ENCODE measurements at places on chromosomes 13 and 19. TPM values are rescaled to one million over a fixed set of nuclear protein-coding genes. Genes with fewer than 3 reads are reported as not detected.
A peak's percentile ranks its signal among the peaks of the same experiment; 100 is the strongest.

Gene SHANK1
- 0.04 TPM for total RNA-seq

Gene ZNF382
- 7.4 TPM for total RNA-seq

Gene TEX29
- total RNA-seq: 0.46 TPM

Gene CPT1C
- total RNA-seq: 0.89 TPM

Gene RGL3
- total RNA-seq: not detected

Gene ZNF66
- 7.9 TPM for total RNA-seq

Gene ICAM1
- total RNA-seq: 33.6 TPM

Gene ZNF414
- total RNA-seq: 23.4 TPM

DNA sequence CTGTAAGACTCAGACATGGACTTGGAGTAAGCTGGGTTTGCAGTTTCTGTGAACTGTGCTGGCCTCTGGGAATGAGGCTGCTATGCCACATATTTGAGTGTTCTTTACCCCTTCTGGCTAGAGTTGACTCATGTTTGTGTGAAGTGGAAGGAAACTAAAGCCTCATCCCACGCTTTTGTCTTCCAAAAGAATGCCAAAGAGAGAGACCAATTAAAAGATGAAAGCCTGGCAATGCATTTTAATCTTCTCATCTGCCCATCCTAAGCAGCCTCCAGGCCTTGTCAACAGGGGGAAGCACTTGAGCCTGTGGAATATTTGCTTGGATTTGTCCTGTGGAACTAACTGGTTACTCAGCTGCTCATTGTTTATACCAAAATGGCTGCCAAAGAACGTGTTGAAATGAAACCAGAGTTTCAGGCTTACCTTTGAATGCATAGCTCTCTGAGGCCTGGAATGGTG lies 49.1 kb downstream of the LMO7 start:
- no peak for DNase-seq

DNA sequence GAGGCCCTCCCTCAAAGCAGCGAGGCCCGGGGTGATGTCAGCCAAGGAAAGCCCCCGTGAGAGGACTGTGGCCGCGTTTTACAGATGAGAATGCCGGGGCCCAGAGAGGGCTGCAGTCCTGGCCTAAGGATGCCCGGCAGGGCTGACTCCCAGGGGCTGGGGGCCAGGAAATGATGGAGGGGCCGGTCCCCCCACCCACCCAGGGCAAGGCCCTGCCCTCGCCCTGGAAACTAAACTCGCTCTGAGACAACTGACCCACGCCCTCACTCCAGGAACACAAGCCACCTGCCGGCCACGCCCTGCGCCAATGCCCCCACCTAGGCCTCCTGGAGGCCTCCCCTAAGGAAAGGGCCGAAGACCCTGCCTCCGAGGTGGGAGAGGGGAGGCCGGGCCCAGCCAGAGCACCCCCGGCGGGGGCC lies 7.2 kb downstream of the ZBTB7A start:
- no peak for DNase-seq

GRCh38 chr19:51660975-51661600 lies 14.5 kb upstream of the SIGLEC14 start:
- peak; percentile 66 for DNase-seq

DNA sequence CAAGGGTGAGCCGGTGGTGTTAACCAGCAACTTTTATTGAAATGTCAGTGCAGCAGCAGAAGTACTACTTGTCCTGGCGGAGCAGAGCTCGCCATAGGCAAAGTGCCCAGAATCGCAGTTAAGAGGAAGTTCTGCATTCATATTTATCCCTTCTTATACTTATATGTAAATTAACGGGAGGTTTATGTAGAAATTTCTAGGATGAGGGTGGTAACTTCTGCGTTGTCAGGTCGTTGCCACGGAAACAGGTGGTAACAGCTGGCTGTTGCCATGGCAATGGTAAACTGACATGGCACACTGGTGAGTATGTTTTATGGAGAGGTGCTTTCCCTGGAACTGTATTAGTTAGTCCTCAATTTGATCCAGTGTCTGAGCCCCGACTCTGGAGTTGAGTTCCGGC lies 2494.9 kb upstream of the PCDH20 start:
- DNase-seq: no peak

- DNase-seq: no peak
Measured at GRCh38 chr13:28333204-28333881, 161.6 kb downstream of the FLT1 start.

DNA sequence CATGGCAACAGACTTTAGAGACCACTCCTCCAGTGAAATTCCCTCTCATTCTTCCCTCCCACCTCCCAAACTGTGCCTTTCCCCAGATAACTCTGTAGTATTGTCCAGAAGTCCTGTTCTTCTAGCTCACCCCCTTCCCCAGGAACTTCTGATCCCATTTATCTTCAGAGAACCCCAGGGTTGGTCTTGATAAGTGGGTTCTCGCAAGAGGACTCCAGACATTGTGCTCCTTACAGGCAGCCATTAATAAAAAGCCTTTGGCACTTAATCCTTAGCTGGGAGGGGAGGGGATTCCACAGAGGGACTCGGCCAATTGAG lies 1.9 kb downstream of the LTBP4 start:
- no peak for DNase-seq

DNA sequence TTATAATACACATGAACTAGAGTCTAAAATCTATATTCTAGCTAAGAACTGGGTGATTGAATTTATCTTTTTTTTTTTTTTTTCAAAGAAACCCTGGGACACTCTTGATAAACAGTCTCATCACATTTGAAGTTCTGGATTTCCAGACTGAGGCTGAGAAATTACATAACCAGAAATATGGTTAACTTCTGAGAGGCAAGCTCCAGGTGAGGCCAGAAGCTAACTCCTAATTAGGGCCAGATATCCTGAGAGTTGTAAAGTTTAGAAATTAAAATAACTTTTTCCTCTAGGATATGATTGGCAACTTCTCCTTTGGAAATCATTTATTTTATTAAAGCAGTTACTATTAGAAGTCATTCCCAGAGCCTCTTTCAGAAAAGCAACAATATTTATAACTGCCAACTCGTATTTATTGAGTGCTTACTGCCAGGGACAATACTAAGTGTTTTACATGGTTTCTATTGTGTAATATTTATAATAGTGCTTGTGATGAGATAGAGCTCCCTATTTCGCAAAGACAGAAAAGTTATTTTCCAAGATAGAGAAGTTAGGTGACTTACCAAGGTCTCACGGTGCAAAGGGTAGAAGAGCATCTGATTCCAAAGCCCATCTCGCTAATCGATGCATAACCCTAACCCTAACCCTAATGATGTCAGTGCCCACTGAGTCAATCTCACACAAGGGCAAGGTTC lies 187.7 kb downstream of the DCT start:
- DNase-seq: no peak

DNA sequence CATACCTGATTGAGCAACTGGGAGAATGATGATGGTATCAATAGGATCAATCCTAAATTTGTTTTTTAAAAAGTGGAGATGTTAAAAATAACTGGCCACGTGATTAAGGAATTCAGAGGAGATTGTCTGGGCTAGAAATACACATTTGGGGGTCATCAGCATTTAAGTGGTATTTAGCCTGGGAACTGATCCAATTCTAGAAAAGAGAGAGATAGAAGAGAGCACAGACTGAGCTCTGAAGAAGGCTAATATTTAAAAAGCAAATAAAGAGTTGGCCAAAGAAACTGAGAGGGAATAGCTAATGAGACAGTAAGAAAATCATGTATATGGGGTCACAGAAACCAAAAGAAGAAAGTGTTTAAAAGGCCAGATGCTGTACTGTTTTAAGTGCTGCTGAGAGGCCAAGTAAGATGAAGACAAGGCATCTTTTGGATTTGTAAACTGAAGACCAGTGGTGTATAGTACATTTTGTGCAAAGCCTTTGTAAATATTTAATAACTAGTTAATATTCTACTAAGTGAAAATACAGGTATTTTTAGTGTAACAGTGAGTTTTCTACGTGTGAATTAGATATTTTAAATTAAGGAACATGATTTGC lies 40.2 kb downstream of the UBL3 start:
- no peak for DNase-seq

DNA sequence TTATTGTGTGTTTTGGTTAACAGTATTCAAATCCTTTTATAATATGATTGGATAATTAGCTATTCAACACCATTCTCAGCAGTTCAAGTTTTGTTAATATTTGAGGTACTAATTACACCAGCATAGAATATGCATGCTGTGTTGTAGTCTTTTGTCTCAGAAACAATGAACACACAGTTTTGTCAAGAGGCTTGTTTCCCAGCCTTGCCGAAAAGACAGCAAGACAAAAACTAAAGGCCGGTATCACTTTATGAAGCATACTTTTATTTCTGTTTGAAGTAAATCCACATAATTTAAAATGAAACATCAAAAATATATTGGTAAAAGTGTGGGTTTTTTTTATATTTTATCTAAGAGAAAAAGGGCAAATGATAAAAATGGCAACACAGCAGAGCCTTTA lies 7.5 kb downstream of the GPR180 start:
- DNase-seq: no peak

DNA sequence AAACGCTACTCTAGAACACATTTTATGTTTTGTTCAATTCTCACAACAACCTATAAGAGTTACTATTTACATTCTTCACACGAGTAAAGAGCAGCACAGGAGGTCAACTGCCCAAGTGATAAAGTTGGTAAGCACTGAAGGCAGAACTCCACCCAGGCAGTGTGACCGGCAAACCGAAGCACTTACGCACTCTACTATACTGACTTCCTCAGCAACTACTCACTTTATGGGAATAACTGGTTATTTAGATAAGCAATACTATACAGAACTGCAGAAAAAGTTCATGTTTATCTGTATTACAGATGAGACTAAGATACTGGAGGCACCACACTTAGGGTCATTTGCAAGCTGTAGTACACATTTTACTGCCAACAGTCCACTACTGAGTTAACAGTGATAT lies 28.8 kb downstream of the FOXO1 start:
- no peak for DNase-seq

DNA sequence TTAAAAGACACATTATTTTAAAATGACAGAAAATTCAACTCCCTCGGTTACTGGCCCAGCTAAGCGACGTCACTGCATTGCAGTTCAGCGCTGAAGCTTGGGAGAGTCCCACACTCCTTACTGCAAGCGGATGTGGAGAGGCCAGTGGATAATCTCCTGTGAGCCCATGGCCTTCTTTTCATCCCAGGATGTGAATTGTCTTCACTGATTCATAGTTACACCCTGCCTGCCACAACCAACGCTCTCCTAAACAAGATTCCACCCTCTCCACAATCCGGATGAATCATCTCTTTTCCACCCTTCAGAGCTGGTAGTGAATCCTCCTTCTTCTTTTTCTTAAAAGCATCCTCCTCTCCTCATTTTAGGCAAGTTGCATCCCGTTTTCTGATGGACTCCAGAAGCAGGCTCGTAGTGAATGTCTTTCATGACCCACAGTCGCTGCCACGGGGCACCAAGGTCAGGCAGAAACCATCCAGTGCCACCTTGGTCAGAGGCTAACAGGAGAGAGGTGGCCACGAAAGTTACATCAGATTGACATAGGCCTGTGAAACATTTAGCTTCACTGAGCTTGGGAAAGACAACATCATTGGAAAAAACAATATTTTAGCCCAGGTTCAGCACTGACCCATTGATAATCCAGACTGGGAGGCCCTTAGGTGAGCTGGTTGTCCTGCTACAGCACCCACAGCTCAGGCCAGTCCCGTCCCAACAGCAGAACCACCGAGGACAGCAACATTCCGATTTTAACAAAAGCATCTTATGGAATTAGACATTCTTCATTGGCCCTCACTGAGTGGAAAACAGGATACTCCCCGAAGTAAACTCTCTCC lies 2.0 kb downstream of the GJB2 start:
- no peak for DNase-seq

DNA sequence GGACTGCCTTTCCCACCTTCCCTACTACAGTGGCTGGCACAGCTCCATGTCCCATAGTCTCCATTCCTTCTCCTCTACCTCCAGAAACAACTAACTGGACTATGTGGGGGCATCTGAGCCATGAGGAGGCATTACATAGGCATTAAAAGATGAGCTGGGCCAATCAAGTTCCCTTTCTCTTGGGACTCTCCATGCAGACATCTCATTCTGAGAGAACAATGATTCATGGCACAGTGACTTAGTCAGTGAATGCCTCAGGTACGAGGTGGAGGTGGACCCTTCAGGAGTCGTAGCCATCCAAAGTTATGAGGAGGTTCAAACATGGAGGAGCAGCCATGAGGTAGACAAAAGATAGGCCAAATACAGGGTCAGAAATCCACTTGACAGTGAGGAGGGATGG lies 70.0 kb downstream of the GPC6 start:
- no peak for DNase-seq

- DNase-seq: peak; percentile 35
Measured at GRCh38 chr19:47176627-47177090, 46.0 kb downstream of the SAE1 start.

GRCh38 chr13:94641409-94641941 lies 39.8 kb downstream of the GPR180 start:
- no peak for DNase-seq

DNA sequence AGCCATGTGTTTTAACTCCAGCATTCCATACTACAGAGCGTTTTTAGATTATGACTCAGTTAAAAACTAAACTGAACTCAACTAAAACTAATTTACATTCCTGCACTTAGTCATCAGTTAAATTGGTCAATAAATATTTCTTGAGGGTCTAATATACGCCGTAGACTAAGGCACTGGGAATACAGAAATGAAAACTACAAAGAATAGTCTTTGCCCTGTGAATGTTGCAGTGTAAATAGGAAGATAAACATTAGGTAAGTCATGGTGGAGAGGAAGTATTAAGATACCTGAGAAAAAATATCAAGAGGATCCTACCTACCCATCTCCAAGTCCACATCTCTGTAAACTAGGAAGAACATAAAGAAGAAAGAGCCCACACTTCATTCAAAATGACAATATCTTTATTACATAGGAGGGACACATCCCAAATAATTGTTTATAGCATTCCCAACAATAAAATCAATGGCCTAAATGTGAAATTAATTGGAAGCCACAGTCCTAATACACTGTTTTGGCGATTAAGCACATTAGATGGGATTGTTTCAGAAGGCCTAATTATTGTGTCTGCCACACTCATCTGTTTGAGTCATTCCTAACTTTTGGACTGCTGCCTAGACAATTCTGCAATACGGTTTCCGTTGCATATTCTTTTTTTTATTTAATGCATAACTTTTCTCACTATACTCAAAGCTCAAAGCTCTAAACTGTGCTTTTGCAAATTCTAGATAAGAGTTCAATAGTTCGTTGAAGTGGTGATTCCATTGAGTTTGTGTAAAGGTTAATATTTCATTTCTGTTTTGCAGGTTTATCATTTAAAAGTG lies 52.9 kb downstream of the MBNL2 start:
- no peak for DNase-seq

- no peak for DNase-seq
Measured at GRCh38 chr19:16136185-16136999, 7.1 kb upstream of the HSH2D start.

GRCh38 chr13:74191410-74191809 lies 57.2 kb upstream of the KLF12 start:
- no peak for DNase-seq

DNA sequence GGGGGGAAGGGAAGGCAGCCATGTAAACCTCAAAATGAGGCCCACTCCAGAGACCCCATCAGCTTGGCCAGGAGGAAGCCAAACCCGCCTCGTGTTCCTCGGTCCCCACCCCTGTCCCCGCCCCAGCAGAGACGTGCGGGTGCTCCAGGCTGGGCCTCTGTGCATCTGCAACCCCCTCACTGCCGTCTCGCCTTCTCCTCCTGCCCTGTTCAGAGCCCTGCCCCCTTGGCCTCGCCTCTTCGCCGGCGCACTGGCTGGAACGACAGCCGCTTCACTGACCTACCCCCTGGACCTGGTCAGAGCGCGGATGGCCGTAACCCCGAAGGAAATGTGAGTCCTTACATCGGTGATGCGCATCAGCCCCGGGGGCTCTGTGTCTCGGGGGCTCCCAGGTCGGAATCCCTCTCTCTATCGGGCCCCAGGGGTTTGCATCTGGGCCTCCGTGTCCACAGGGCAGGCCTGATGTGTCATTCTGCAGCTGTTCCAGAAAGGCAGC lies 32.2 kb downstream of the TMEM161A start:
- no peak for DNase-seq

GRCh38 chr13:66837246-66837645 lies 392.9 kb downstream of the PCDH9 start:
- DNase-seq: no peak

All from activated naive CD8-positive, alpha-beta T cell treated with anti-CD3 and anti-CD28 coated beads for 36 hours (primary cell).